ENCODE measurements at places on chromosomes 5 and 9.
A peak's percentile ranks its signal among the peaks of the same experiment; 100 is the strongest.

GRCh38 chr5:2207416-2208238, 324.9 kb upstream of the IRX4 start:
- DNase-seq: no peak

GRCh38 chr5:132591145-132591544, 34.4 kb downstream of the RAD50 start:
- DNase-seq: no peak

- DNase-seq: no peak
Observed at GRCh38 chr9:6407778-6408177, 5.2 kb upstream of the UHRF2 start.

GRCh38 chr9:95953986-95954385, 78.5 kb downstream of the ERCC6L2 start:
- DNase-seq: no peak

DNA sequence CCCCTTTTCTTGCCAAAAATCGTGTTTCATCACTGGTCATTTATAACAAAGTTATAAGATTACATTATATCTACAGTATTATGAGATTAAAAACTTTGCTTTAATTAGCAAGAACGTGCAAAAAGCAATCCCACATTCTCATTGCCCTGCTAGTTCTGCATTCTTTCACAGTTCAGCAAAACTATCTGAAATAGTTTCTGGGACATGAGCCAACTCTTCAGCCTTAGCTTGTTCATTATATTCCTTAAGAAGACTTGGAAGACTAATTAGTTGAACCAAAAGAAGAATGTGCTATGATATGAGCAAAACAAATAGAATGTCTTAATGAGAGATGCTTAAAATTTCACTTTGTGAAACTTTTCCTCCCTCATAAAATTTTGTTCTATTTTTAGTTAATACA, 76.7 kb downstream of the ITGA1 start:
- DNase-seq: no peak

- no peak for DNase-seq
Observed at GRCh38 chr5:74367934-74368333, 272.6 kb downstream of the ENC1 start.

GRCh38 chr9:6758498-6759184, 868 bp downstream of the KDM4C start:
- peak; percentile 38 for DNase-seq

DNA sequence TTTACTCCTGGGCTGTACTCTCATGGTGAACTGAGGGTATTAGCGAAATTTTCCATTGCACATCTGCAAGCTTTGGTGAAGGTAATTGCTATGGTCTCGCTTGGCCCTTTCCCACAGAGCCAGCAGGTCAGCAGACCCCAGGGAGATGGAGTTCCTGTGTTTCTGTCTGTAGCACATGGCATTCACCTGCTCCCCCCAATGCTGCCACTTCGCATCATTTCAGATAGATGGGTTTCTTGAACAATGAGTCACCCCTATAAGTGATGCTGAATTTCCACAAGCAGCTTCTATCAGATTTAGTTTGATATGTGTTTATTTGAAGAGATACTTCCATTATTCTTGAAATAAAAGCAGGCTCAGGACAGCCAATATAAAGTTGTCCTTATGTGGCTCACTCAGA, 117.8 kb downstream of the ERCC6L2 start:
- no peak for DNase-seq

DNA sequence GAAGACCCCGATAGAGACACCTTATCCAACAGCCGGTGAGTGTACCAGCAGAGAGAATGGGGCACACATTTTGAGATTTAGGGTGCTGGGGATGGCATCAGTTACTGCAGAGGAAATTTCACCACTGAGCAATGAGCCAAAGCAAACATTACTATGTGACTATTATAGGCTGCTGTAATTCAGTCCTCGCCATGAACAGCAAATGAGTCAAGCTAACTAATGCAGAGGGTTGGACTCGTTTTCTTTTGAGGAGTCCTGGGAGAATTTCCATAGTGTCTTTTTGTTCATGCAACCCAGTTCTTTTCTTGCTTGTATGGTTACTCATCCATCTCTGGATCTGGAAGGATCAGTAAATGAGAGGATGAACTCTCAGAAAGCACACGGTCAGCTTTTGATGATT, 323.8 kb downstream of the PSAT1 start:
- DNase-seq: no peak

- DNase-seq: no peak
Observed at GRCh38 chr5:73799401-73799972, 173.5 kb downstream of the ARHGEF28 start.

GRCh38 chr9:126156898-126157297, 169.7 kb upstream of the MVB12B start:
- DNase-seq: no peak

GRCh38 chr9:127123064-127123890, 842 bp upstream of the ANGPTL2 start:
- no peak for DNase-seq

- DNase-seq: no peak
Observed at GRCh38 chr9:136713550-136713949, 1.2 kb downstream of the DIPK1B start.

GRCh38 chr9:22354699-22355384, 91.8 kb upstream of the DMRTA1 start:
- DNase-seq: no peak

DNA sequence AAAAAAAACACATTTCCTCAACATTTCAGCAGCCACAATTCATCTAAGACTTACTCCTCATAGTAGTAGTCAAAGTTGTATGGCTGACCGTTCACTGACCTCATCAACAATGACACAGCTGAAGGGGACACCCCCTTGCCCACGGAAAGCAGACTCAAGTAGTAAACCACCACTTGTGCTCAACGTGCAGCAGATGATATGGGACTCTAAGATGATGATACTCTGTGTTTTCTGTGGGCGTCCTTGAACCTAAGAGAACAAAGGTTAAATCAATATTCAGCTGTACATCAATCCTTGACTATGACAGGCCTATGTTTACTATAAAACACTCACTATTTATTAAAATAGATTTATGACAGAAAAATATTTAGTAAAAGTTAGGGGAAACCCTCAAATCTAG, 71.6 kb downstream of the SETX start:
- DNase-seq: no peak

- no peak for DNase-seq
Observed at GRCh38 chr5:52995095-52995494, 5.9 kb downstream of the ITGA2 start.

DNA sequence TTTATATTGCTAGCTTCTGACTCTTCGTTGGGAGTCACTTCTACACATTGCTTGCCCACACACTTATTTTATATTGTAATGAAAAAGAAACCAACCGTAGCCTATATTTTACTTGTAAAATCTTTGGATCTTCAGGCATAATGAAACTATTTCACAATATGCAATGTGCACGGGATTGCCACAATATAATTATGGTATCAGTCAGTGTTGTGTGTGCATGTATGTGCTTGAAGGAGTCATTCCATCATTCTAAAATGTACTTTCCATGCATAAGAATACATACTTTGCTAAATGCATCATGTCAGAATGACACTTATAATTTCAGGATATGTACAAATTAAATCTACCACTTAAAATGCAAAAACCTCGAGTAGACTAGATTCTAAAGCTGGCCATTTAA, 64.0 kb upstream of the TLE4 start:
- no peak for DNase-seq

- no peak for DNase-seq
Observed at GRCh38 chr9:131856105-131856504, 116.2 kb upstream of the RAPGEF1 start.

- no peak for DNase-seq
Observed at GRCh38 chr9:125593581-125594222, 113.3 kb downstream of the MAPKAP1 start.

DNA sequence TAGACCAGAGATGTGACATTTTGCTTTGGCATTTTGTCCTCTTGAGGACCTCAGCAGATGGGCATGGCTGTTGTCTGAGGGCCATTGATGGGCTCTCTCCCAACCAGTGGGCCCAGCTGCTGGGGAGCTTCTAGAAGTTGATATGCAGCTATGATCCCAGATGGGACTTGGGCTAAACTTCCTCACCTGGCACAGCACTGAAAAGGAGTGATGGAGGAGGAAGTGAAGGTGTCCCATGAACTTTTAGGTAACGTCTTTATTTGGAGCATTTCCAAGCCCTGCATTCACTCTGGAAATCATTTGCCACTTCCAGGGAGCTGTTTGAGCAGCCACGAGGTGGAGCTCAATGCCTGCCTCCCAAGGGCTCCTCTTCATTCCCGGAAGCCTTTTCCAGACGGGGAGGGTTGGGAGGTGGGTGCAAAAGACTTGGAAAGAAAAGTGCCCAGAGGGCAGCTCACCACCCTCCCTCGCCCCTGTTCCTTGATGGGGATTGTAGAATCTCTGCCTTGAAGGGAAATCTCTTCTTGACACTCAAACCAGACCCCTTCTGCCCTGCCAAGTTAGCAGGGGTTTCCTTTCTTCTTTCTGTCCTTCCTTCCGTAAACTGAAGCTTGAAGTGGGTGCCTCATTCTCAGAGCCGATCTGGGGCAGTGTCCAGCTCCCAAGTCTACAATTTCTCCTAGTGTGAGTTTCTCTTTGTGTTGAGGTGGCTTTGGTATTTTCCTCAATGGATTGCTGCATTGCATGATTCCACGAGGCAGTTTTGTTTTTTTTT, 18.1 kb upstream of the NEUROG1 start:
- no peak for DNase-seq

- no peak for DNase-seq
Observed at GRCh38 chr9:109816490-109816889, 36.5 kb downstream of the PALM2AKAP2 start.

DNA sequence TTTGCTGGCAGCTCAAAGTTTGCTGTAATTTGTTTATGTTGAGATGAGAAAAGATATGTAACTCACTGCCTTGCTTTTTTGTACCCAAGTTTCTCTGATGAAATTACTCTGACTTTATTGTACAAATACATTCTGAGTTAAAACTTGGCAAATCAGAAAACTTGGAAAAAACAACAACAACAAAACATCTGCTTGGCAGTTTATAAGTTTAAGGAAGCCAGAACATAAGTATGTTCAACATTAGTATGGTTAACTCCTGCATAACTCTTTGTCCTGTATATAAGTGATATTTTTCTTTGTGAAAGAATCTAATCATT, 233.1 kb downstream of the MAST4 start:
- no peak for DNase-seq

DNA sequence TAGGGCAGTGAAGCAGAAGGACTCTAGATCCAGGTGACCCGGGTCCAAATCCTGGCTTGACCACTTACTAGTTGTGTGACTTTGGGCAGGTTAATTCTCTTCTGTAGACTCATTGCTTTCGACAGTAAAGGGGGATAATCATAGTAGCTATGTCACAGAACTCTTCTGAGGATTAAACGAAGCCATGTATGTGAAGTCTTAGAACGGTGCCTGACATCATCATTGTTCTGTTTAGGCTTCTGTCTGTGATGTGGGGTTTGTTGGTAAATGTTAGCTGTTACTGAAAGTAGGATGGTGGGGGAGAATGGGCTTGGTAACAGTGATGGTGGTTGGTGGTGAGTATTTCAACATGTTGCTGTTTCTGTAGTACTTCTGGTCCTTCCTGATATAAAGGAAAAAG, 73.7 kb downstream of the MAP1B start:
- DNase-seq: no peak

- DNase-seq: no peak
Observed at GRCh38 chr5:167839065-167839464, 452.4 kb upstream of the WWC1 start.

Measured in activated T-cell treated with anti-CD3 and anti-CD28 coated beads for 1 hour (primary cell).